ENCODE measurements at places on chromosomes 11 and 22.

DNA sequence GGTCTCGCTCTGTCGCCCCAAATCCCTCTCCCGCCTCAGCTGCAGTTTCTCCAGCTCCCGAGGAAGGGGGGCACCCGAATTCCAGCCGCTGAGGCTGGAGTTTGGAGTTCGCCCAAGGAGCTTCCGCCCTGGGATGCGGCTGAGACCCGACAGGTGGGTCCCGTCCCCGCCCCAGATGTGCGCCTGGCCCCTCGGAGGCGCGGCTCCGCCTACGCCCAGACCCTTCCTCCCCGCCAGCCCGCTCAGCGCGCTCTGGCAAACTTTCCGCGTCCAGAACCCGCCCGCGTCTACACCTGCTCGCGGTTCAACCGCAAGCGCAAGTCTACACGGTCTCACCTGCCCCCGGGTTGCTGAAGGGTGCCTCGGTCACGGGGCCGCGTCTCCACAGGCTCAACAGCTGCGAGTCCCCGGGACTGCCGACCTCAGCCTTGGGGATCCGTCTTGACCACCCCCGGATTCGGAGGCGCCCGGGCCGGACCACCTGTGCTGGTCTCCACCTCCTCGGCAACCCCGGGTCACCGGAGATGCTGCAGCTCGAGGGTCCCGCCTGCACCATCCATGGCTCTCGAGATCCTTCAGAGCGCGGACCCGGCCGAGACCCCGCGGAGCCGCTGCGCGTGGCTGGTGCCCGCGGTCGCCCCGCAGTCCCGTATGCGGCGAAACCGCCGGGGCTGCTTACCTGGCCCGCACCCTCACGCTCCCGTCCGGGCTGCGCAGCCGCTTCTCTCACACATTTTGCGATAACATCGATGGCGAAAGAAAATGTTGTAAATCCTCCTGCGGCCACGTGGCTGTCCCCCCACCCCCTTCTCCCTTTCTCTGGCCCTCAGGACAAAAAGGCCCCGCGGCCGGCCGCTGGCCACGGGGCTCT, 63.6 kb downstream of the NFAM1 start:
- no peak for DNase-seq

DNA sequence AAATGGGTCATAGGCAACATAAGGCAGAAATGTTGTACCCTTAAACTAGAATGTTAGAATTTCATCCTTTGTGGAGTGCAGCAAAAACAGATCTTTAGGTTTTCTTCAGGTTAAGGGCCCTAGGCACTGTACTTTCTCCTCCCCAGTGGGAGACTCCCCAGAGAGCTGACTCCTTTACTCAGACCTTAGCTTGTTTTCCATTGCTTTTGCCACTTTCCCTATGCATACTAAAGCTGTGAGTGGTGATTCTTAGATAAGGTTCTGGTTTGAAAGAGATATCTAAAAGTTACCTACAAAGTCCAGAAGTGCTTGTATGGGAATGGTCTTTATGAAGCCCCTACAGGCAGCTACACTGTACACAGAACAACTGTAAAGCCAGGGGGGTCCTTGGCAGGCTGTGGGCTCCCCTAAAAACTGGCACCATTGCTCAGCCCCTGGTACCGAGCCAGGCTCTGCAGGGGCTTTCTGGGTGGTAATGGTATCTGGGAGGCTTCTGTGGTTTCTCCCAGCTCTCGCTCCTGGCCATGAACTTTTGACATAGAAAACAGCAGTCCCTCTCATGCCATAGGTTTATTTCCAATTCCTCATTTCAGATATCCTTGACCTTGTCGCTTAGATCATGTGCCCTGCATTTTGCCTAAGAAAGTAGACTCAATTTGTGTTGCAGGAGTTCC, 23.2 kb downstream of the AMOTL1 start:
- no peak for DNase-seq

DNA sequence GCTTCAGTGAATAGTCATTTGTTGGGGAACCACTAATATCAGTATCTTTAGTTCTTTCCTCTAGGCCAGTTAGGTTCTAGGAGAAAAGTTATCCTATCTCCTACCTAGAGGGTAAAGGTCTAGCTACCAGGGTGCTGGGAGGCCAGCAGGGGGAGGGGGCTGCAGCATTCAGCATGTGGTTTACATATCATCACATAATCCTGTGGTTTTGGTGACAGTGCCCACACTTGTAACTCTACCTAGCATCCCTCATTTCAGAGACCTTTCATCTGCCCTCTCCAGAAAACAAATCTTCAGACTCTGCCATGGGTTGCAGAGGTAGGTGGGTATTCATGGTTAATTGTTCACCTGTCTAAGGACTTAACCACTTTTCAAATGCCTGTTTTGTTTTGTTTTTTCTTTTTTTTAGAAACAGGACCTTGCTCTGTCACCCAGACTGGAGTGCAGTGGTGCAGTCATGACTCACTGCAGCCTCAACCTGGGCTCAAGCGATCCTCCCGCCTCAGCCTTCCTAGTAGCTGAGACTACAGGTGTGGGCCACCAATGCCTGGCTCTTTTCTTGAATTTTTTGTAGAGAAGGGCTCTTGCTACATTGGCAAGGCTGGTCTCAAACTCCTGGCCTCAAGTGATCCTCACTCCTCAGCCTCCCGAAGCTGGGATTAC, 146.8 kb downstream of the ENTHD1 start:
- no peak for DNase-seq

DNA sequence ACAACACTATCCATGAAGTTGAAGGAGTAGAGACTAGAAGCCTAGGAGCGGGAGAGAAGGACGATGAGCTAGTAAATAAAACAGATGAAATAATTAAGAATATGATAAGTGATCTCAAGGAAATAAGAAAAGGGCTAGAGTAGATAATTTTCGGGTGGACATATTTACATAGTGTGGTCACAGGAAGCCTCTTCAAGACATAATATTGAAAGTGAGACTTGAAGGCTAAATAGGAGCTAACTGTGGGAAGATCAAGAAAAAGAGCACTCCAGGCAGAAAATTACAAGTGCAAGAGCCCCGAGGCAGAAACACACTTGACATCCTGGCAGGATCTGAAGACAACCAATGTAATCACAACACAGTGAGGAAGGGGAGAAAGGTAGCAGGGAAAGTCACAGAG, 11.9 kb upstream of the PPFIBP2 start:
- no peak for DNase-seq

DNA sequence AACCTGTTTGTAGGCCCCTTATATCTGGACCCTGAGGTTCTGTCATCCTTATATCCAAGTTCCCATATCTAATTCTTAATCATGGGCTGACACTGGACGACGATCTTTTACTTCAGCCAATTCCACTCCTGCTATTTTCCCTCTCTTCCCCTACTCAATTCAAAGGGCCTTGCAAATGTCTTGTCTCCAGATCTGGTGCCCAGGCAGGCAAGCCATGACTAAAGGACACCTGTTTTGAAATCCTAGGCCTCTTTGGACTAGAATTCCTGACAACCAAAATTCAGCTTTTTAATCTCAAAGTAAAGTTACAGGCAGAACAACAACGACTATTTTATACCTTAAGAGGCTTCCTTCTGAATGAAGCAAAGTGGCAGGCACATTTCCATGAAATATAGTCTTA, 963.4 kb downstream of the DLG2 start:
- no peak for DNase-seq

DNA sequence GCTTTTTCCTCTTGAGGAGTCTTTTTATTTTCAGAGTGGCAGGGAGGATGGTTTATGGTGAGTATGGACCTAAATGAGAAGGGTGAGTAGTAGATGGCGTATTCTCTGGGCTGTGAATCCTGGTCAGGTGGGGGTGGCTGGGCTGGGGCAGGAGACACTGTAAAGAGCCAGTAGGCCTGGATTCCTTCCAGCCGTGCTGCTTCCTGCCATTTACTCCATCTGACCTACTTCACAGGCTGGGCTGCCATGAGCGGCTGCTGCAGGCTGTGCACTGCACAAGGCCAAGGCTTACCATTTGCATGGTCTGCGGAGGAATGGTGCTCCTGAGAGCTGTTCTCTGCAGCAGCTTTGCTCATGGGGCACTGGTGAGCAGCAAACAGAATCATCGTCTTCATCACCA, 297.6 kb downstream of the KIRREL3 start:
- DNase-seq, result no peak

GRCh38 chr11:116415095-116415494, 357.7 kb downstream of the BUD13 start:
- no peak for DNase-seq

DNA sequence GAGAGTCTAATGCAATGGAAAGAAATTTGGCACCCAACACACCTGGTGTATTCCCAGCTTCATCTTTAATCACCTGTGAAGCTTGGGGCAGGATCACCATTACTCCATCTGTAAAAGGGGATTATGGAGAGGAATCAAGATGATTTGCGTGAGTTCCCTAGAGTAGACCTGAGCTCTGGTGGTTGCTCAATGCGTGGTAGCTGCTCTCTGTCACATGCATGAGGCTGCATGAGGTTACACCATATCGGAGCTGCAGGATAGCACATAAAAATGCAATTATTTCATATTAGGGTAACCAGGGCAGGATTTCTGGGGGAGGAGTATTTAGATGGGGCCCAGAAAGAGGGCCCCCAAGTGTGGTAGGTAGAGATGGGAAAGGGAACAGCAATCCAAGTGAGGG, 35.3 kb upstream of the CLMP start:
- no peak for DNase-seq

DNA sequence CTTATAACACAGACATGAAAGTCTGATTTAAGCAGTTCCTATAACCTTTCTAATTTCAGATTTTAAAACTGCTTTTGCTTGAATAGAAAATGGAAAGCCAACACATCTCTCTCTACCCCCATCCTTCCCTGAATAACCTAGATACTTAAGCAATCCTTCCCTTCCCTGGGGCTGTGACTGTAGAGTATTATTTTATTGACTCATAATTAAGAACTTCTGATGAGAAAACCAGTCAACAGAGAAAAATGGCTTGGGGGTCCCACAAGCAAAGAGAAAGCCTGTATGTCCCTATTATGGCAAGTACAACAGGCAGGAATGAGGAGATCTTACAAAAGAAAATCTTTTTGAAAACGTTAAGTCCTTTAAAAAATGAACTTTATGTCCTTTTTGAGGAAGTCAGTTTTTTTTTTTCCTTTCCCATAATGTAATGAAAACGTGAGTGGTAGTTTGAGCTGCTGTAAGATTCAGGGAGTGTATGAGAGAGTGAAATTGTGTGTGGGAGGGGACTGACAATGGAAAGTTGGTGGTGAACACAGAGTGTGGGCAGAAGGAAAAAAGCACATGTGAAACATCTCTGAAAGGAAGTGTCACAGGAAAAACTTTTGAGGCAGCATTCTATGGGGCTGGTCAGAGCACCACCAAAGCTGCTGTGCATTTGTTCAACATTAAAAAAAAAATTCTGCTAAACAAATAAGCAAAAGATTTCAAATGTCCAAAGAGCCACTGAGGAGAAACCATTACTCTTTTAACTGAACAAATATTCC, 154.6 kb downstream of the MAML2 start:
- peak; percentile 38 for DNase-seq

- DNase-seq, result no peak
These were observed 806.7 kb downstream of the NTM start for GRCh38 chr11:132177106-132177505.

- DNase-seq, result no peak
These were observed 15.4 kb upstream of the ST14 start for GRCh38 chr11:130144141-130144540.

GRCh38 chr11:67357831-67358670, 4.7 kb upstream of the POLD4 start:
- no peak for DNase-seq

- DNase-seq, result no peak
These were observed 4.2 kb downstream of the CELSR1 start for GRCh38 chr22:46533070-46533833.

DNA sequence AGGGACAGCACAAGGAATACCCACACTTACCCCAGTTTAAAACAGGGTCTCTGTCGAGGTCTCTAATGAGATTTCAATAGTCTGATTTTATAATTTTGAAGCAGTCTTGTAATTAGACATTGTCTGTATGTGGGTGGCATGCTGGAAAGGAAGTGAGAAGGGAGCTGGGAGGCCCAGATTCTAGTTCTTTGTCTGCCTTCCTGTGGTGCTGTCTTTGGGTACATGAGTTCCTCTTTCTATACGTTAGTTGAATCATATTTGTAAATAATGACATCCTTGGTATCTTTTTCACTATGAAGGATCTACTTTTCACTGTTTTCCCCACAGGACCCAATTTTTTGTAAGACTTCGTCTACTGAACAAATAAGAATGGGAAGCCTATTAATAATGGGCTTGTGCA, 42.0 kb upstream of the TENM4 start:
- no peak for DNase-seq

DNA sequence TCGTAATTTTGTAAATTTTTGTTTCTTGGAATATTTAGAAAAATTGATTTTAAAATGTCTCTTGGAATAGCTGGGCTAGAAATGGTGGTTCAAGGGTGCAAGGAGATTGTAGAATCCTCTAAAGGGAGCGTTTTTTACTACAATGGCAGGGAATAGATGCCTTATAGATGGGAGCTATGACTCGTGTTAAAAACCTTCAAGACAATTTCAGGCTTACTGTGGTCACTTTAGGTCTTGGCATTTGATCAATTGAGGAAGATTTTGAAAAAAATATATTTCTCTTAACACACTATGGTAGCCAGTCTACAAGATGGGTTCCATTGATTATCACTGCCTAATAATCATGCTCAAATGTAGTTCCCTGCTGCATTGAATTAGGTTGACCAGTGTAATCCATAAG, 25.0 kb downstream of the METTL15 start:
- DNase-seq, result no peak

- DNase-seq, result no peak
These were observed 77.7 kb downstream of the MAML2 start for GRCh38 chr11:96265220-96265737.

GRCh38 chr11:15688351-15688792, 573.6 kb downstream of the INSC start:
- DNase-seq, result no peak

DNA sequence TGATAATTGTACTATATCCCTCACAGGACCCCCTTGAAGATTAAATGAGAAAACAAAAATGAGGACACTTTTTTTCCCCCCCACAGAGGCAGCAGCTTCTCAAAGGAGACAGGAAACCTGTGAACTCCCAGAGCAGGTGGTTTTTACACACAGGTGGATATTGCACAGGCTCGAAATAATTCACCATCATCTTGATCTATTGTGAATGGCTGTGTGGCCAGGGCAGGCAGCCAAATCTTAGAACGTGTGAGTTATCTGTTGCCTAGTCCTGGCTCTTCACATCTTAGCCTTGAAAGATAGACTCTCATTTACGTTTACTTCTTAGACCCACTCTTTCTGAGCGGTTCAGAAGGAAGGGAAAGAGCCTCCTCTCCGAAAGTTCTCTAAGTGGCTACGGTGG, 23.5 kb downstream of the PPFIBP2 start:
- DNase-seq, result no peak

- DNase-seq, result no peak
These were observed 7.0 kb downstream of the RPL3 start for GRCh38 chr22:39312410-39312809.

- no peak for DNase-seq
These were observed 88.3 kb downstream of the LUZP2 start for GRCh38 chr11:24585192-24585591.

DNA sequence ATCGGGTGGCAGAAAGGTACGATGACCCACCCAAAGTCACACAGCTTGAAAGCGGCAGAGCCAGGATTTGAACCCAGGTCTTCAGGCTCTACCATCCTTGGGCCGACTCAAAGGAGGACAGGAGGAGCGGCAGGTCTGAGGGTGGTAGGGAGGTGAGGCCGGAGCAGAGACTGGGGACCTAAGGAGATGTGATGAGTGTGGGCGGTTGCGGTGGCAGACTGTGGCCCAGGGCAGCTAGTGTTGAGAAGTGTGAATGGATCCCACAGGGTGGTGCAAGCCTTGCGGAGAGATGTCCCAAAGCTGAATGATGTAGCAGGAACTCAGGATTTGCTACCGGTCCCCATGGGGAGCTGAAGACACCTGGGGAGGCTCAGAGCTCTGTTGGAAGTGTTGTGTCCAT, 180.2 kb downstream of the MYO18B start:
- DNase-seq, result no peak

- no peak for DNase-seq
These were observed 18.6 kb upstream of the TMA7B start for GRCh38 chr22:39941601-39942000.

Data from activated T-cell treated with anti-CD3 and anti-CD28 coated beads for 4 hours (primary cell).